ENCODE measurements at places on chromosomes 5 and 9. TPM values are rescaled to one million over a fixed set of nuclear protein-coding genes. Genes with fewer than 3 reads are reported as not detected.

DNA sequence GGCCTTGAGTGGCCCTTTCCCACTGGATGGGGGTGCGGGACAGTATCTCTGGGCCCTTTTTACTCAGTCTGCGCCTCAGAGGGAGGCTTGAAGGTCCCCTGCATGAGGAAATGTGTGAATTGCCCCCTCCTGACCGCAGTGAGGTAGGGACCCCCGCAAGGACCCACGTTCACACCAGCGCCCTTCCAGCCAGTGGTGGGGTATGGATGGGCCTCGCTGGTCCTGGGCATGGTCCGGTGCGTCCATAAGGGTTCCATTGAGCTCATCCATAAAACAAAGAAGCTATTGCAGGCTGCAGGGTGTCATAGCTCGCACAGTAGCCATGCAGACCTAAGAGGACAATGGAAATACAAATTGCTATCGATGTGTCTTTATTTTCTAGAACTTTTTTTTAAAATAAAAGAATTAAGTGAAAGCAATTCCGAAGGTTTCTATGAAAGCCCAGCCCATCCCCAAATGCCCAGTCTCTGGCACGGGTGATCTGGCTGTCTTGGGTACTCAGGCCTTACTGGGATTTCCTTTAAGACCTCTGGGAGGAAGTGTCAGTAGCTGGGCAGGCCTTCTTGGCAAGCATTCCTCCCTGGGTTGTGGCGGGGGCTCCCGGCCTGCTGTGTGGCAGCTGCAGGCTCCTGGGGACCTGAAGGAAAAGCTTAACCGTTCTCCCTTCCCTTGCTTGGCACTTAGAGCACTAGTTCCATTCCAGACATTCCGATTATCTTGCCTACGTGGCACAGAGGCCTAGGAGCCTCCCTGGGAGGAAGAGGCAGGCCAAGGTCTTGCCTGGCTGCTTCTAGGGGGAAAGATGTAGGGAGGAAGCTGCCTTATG, 1.5 kb upstream of the SEMA5A start:
- DNase-seq, result no peak

DNA sequence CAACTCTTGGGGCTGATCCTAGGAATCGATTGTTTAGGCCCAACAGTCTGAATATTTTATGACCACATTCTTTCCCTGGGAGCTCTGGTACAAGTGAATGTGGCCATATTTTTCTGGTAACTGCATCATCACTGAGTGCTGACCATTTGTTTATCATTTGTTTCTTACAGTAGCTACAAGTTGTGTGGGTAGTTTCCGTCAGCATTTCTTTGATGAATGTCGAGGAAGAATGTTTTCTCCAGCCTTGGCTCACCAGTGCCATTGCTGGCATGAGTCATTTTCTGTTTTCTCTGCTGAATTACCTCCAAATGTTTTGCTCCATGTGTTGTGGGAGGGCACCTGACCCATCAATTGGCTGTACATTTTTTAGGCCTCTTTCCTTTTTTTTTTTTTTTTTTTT, 14.1 kb upstream of the CARD19 start:
- no peak for DNase-seq

- DNase-seq, result no peak
Measured at GRCh38 chr9:85740787-85741094, 1.0 kb downstream of the AGTPBP1 start.

DNA sequence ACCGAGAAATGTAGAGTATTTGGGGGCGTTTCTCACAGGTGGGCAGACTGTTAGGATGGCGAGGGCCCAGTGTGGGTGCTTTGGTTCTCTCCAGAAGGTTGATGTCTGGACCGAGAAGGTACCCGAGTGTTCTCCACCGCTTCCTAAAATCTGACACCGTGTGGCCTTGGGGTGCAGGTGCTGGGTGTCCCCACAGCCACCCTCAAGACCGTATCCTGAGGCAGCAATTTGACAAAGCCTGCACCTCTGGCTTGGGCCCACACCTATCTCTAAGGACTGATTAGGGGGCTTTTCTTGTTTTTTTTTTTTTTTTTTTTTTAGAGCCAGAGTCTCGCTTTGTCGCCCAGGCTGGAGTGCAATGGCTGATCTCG, 1.3 kb downstream of the PPP1R26 start:
- DNase-seq, result no peak

DNA sequence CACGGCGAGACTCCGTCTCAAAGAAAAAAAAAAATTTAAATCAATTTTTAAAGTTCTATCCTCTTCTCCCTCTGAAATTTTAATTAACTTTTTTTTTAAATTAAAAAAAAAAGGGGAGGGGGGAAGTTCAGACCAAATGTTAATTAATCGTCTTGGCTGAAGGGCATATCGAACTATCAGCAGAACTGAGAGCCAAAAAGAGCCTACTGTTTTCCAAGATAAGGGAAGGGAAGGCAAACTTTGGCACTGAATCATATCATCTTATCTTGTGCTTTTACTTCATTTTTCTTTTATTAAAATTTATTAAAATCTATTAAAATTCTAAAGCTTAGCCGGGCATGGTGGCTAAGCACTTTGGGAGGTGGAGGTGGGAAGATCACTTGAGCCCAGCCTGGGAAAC, 45.9 kb upstream of the MTMR12 start:
- no peak for DNase-seq

- DNase-seq, result no peak
Measured at GRCh38 chr9:134560206-134560605, 81.4 kb upstream of the COL5A1 start.

DNA sequence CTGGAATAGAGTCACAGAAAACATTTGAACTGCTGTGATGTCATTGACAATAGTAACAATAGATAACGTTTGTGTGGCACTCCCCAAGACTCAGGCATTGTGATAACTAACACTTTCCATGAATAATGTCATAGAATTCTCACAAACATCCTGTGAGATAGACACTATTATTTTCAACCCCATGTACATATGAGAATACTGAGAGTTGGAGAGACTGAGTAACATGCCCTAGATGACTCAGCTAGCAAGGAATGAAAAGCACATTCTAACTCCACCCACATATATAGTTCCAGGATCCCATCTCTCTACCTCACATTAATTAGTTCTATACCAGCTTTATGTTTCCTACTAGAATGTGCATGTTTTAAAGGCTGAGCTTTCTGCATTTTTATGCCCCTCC, 71.4 kb downstream of the ASTN2 start:
- DNase-seq, result no peak

- DNase-seq, result no peak
Measured at GRCh38 chr5:9543311-9543920, 2.5 kb downstream of the SEMA5A start.

GRCh38 chr5:175836737-175837136, 34.6 kb upstream of the CPLX2 start:
- DNase-seq, result no peak

DNA sequence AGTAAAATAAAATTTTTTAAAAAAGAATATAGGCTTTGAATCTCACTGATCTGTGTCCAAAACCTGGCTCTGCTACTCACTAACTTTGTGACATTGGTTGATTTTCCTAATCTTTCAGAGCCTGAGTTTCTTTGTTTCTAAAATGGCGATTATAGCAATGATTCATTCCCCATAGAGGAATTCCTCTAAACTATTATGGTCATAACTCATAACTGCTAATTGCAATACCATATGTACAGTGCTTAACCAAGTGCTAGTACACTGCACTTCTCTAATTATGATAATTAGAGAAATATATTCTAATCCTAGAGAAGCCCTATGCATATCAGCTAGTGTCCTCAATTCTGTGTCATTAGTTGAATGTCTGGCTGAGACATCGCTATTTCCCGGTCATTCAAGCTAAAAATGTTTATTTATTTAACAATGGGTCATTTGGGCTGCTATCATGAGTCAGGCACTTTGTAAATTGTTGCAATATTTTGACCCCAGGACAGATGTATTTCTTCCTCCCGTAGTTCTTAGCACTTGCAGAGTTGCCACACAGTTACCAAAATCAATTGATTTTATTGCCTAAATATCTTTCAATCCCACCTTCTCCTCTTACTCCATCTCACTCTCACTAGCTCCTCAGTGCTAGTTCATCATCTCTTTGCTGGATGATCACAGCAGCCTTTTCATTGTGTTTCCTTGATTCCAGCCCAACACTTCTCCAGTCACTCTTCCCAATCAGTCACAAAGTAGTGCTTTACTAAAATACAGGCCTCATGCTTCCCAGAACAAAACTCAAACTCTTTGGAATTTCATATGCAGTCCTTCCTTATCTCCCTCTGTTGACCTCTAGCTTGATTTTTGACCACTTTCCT, 200.9 kb upstream of the PAPPA start:
- DNase-seq, result no peak

DNA sequence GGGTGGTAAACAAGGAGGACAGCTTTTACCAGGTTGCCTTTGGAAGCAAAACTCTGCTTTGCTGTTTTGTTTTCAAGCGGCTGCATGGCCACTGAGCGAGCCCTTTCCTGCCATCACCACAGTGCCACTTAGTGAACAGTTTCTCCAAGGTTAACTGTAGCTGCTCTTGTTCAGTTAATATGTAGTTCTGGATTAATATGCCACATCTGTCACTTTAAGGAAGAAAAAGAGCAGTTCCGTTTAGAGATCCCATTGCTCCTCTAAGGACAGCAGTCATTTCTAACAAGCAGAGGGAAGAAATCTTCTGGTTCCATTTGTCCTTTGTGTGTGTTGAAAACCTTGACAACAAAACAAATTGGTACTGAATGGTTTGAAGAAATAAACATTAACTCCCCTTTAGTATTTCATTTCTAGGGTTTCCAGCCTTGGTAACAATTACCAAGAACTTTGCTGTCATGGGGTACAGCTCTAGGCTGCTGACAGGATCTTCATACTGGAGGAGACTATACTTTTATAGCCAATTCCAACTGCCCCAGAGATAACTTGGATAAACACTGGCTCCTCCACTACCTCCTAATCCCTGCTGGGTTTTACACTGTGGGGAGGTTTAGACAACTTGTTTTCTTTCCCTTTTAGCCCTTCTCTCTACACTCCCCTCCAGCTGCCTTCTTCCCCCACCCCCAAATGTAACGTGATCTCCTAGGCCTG, 10.3 kb upstream of the ABL1 start:
- peak; percentile 81 for DNase-seq

DNA sequence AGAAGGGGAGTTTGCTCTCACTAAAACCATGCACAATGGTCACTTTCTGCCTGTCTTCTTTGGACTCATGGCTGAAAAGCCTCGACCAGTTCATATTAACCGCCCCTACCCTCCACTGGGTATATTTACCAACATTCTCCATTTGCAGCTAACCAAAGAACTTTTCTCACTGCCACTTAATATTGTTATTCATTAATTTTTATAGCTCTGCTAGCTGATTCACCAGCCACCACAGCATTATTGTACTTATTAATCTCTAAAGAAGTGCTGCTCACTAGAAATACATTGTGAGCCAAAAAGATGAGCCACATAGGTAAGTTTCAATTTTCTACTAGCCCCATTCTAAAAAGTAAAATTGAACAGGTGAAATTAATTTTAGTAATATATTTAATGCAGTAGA, 33.4 kb upstream of the SMIM32 start:
- no peak for DNase-seq

DNA sequence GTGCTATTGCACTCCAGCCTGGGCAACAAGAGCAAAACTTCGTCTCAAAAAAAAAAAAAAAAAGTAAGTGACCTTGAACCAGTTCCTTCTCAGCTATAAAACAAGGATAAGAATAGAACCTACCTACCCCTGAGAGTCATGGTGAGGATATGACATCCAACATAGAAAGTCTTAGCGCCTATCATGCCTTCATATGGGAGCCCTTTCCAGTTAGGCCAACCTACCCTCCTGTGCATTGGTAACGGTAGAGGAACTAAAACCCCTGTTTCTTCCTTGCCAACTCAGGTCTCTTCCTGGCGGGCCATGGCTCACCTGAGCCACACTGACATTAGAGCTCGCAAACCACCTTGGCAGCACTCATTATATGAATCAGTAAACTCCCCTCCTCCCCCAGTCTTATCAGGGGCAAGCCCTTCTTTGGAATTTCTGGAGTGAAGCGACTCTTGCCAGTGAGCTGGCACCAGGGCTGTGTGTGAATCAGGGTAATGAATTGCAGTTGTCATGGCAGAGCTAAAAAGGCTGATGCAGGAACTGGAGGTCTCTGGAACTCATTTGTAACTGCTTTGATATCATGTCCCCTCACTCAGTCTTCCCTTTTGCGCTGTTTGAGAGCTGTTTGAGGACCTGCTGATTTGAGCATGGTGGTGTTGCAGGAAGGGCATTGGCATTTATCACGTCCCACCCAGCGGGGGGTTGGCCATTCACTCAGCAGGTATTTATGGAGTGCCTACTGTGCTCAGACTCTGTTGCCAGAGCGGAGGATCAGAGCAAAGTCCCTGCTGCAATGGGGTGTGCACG, 10.3 kb downstream of the WWC1 start:
- DNase-seq, result no peak

DNA sequence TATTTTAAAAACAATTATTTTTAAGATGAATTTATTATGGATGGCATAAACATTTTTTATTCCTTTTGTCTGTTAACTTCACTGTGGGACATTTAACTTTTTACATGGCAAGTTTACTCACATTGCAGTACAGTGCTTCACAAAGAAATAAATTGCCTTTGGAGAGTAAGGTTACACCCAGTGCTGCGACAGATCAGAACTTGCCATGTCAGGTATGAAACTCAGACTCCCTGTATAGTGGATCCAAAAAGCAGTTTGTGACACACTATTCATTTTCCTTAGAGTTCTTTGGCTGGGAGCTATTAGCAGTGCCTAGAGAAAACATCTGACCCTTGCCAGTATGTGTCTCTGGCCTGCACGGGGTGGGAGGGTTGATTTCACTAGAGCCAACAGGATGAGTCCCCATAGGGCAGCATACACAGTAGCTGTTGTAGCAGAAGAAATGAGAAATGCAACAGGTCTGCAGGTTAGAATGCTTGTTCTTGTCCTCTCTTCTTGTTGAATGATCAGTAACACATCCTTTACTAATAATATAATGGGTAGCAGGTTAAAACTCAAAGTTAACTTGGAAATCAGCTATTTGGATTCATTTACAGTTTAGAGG, 42.9 kb downstream of the STARD4 start:
- DNase-seq, result no peak

DNA sequence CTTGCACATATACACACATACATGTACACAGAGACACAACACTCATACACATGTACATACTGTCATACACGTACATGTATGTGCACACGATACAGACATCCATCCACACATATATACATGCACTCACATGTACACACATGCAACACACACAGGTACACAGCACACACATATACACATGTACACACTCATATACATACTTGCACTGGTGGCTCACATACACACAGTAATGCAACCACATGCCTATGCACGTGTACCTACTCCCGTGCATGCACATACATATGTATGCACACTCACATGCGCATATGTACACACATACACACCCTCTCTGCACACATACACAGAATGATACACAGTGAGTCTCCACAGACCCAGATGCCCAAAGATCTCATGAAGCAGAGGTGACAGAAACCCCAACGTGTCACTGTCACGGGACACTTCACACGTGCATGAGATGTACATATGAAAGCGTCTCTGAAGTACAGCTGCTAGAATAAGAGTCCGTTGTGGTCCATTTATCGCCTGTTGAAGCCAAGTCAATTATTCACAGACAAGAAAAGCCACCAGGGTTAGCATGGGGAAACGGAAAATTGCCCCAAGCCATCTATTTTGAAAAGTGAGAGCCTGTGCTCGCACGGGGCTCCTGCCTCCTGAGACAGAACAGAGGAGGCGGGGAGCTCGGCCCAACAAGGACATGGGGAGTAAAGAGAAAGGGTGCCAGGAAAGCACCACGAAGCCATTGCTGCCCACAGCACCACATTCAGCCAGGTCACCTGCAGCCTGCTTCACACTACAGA, 24.9 kb downstream of the LPCAT1 start:
- DNase-seq, result no peak

Gene FAM200C
- 10.9 TPM for polyA plus RNA-seq

Gene SV2C
- polyA plus RNA-seq, result 0.08 TPM

Gene CKS2
- 28.3 TPM for polyA plus RNA-seq

Gene CTXN3
- polyA plus RNA-seq, result 1.0 TPM

Gene ZNF79
- 4.3 TPM for polyA plus RNA-seq

Gene SPRY4
- polyA plus RNA-seq, result 48.7 TPM
